ENCODE measurements at places on chromosomes 7 and 10.

GRCh38 chr7:54904130-54904529 is 114.7 kb upstream of the EGFR start:
- no peak for DNase-seq

DNA sequence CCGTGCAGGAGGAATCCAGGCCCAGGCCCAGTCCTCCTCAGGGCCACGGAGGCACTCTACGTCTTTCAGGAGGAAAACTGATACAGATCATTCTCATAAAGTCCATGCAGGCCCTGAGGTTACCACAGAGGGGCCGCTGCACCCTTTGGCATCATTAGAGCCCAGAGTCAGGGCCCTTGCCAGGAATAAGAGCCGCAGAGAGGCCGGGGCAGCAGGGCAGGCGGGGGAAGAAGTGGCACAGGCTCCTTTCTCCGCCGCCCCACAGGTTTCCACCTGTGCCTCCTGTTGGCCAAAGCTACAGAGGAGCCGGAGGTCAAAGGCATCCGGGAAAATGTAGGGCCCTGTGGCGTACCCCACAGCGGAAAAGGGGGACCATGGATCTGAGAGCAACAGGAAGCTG is 366.6 kb upstream of the SHH start:
- DNase-seq, result no peak

- DNase-seq, result no peak
Measured at GRCh38 chr7:44793919-44794318, 2.6 kb upstream of the PPIA start.

DNA sequence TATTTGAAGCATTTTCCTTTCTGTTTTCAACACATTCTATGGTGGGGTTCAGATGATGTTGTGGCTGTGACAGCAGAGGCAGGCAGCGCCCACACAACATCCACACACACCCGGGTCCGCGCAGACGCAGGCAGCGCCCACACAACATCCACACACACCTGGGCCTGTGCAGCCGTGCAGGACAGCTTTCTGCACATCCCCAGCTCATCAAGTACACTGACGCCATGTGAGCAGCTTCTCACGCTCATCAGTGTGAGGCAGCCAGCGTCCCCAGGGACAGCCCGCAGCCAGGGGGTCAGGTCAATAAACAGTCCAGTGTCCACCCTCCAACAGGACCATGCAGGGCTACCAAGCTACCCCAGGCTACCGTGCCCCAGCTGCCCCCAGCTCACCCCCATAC is 272.8 kb upstream of the TCERG1L start:
- DNase-seq, result no peak

- DNase-seq, result no peak
Measured at GRCh38 chr7:7228967-7229366, 46.6 kb downstream of the C1GALT1 start.

GRCh38 chr7:39510864-39511354 is 55.3 kb upstream of the YAE1 start:
- no peak for DNase-seq

DNA sequence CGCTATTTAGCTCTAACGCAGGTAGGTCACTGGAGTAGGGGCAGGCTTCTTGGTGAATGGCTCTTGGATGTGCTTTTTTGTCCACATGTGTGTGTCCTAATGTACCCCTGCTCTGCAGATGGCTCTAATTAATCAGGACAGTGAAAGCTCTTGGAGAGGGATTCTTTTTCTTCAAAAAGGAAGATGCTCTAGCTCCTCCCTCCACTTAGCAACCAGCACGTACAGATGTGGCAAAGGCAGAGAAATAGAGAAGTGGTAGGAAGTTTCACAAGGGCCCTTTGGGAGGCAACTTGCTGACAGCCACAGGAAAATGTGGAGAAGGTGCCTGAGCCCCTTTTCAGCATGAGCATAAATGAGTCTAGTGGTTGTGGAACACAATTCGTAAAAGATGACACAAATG is 221.7 kb downstream of the PLXNA4 start:
- no peak for DNase-seq

DNA sequence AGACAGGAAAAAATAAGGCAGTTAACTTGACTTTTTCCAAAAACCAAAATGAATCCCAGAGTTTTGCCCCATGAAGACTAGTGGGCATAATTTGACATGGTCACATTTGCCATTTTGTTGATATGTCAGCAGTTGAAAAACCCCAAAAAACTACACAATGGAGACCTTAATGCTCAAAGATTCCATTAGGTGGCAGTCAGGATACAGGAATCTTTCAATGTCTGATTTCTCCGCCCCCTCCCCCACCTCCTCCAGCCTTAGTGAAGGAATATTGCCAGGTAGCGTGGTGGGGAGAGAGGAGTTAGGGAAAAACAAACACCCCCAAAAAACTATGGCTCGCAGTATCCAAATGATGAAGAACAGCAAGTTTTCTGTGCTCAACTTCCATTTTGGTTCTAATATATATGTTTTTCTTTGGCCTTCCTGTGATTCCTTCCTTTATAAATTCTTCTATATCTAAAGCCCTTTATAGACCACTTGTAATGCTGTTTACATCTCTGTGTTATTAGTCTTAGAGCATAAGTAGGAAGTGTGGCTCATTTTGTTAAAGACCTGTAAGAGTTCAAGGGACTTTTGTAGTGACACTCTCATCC is 6.7 kb upstream of the SMNDC1 start:
- DNase-seq, result peak; percentile 47

- no peak for DNase-seq
Measured at GRCh38 chr7:158111049-158111751, 476.4 kb downstream of the PTPRN2 start.

DNA sequence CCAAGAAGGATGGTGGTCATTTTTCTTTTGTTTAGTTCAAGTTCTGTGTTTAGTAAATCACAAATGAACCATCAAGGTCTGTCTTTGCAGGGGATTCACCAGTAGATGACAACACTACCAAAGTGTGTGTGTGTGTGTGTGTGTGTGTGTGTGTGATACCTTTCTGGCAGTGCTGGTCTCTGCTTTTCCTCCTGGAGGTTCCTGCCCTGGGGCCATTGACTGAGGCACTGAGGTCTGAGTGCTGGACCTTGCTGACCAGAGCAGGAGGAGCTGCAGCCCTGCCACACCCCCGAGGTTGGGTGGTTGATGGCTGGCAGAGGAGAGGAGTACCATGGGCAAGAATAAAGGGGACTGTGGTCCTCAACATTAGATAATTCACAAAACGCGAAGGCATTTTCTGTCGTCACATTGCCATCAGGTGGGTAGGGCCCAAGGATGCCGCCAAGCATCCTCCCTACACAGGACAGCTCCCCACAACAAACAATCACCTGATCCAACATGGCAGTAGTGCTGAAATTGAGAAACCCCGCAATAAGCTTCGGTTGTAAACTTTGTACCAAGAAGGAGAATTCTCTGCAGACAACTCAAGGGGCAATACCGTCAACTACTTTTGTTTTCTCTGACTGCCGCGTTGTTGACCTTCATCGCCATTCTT is 49.5 kb upstream of the PRSS58 start:
- DNase-seq, result no peak

GRCh38 chr7:2680792-2681490 is 7.1 kb upstream of the AMZ1 start:
- DNase-seq, result peak; percentile 88

DNA sequence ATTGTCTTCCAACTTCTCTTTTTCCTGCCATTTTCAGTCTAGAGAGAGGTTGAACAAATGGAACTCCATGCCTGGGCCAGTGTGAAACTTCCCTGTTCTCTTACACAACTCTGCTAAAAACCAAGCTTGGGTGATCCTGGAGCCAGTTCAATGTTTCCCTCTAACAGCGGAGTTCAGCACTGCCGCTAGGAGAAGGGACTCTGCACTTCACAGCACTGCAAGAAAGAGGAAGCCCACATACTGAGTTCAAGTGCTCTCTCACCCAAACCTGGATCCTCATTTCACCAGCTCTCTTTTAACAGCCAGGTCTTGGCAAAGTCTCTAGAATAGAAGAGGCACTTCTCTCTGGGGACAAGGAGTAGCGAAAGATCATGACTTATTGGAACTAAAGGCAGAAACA is 18.8 kb downstream of the FOXI2 start:
- no peak for DNase-seq

- no peak for DNase-seq
Measured at GRCh38 chr7:121084748-121085336, 96.3 kb downstream of the CPED1 start.

- no peak for DNase-seq
Measured at GRCh38 chr7:152551304-152552036, 115.7 kb upstream of the KMT2C start.

DNA sequence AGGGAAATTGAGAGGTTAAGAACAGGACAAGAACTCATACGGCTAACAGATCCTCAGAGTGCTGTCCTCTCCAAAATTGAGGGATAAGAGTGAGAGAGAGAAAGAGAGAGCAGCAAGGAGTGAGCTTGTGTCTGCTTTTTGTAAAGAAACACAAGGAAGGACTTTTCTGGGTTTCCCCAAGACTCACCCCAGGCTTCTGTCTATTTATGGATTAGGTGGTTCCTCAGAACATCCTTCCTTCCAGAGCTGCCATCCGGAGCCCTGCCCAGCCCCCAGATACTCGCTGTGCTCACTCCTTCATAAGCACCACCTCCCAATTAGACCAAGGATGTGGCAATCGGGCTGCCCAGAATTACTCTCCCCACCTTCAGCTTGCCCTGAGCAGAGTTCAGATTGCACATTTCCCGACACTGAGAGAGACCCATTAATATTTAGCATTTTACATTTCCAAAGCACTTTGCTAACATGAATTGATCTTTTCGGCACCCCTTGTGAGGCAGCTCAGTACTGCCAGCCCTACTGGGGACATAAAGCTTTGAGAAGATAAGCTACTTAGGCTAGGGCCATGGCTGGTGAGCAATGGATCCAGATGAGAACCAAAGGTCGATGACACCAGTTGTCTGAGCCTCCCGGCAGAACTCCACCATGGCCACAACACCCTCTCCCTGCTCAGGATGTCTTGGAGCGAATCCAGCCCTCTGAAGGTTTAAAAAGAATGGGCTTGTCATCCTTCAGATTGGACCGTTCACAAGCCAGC is 19.2 kb upstream of the R3HCC1L start:
- no peak for DNase-seq

DNA sequence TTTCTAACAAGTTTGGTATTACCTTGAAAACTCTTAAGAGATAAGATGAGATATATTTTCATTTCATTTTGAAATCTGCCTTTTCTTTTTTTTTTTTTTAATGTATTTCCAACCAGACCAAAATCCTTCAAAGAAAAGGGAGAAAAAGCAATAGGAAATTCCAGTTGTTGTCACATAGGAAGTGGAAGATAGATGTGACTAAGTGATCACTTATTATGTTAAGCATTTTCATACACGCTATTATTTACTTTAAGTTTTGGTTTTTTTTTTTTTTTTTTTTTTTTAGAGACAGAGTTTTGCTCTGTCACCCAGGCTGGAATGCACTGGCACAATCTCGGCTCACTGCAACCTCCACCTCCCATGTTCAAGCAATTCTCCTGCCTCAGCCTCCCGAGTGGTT is 197.2 kb upstream of the FRMD4A start:
- DNase-seq, result no peak

DNA sequence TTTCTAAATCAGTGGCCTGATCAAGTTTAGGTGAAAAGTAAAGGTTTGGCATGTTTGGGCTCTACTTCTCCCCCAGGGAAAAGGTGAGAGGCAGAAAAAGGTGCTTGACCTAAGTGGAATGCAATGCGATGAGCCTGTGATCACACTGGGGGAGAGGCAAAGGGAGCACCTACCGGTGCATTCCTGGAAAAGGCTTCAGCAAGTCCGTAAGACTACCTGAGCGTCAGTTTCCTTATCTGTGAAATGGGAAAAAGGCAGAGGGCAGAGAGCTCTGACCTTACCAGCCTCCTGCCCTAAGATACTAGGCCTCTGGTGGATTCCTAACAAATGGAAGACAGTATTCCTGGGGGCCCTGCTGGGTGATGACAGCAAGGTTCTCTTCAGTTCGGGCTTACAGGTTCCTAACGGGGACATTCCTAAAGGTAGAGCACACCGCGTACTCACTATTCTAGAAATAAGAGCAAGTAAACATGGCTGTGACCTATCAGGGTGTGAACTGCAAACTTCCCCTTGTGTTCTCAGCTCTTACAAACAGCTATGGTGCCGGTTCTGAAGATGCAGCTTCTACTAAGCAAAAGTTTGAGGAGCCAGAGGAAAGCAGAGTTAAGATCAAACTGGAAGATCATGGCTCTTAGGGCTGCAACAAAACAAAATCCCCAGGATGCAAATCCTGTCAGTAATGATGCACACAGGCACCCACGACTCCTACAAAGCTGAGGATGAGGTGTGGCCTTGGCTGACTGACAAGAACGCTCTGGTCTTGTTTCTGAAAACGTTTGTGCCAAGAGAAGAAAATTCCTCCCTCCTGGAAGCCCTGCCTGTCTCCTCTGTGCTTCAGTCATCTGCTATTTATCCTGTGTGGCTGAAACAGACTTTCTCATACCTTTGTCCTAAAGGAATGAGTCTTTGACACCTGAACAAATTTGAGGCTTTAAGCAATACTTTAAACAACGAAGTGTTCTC is 13.3 kb upstream of the ACSL5 start:
- DNase-seq, result peak; percentile 85

GRCh38 chr7:50197549-50197948 is 104.5 kb upstream of the ZPBP start:
- DNase-seq, result no peak

GRCh38 chr10:76874176-76874575 is 763.4 kb downstream of the KCNMA1 start:
- DNase-seq, result no peak

Measured in colonic mucosa (tissue), 4 donors.